ENCODE measurements at places on chromosomes 13 and 19.

- no peak for DNase-seq
These were observed 2625.6 kb upstream of the PCDH20 start for GRCh38 chr13:64041296-64041695.

- no peak for DNase-seq
These were observed 25.4 kb downstream of the PCDH9 start for GRCh38 chr13:67204764-67205163.

DNA sequence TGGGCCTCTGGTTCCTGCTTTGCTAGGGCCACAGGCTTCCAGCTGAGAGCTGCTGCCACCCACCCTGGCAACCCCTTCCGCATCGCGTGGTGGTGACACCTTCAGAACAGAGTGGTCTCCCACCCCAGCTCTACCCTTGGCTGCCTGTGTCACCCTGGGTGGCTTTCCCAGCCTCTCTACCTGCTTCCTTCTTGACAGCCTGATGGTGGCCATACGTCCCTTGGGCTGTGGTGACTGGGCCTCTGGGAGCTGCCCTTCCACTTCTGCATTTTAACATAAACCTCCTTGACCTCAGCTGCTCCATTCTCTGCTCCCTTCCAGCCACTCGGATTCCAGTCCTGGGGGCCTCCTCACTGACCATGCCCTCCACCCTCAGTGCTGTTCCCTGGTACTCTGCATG, 17.0 kb downstream of the PAK4 start:
- no peak for DNase-seq

GRCh38 chr19:9306443-9306842, 3.2 kb downstream of the ZNF699 start:
- DNase-seq, result no peak

DNA sequence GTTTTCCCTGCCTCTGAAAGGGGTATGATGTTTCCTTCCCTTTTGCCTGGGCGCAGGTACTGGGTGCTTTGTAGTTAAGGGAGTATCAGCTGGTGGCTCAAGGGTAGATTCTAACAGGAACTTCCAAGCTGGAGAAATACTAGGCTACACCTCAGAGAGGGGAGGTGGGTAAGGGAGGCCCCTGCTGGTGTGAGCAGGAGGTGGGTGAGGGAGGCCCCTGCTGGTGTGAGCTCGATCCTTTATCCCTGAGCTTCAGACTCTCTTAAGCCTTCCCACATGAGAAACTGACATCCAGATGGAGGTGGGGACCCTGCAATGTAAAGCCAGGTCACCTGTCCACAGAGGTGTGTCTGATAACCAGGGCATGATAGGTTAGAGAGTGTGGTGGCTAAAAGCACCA, 32.1 kb downstream of the CYP2B6 start:
- DNase-seq, result no peak

- no peak for DNase-seq
These were observed 113.9 kb downstream of the LRCH1 start for GRCh38 chr13:46666727-46667456.

GRCh38 chr13:36814465-36814864, 4.6 kb upstream of the RFXAP start:
- DNase-seq, result no peak

DNA sequence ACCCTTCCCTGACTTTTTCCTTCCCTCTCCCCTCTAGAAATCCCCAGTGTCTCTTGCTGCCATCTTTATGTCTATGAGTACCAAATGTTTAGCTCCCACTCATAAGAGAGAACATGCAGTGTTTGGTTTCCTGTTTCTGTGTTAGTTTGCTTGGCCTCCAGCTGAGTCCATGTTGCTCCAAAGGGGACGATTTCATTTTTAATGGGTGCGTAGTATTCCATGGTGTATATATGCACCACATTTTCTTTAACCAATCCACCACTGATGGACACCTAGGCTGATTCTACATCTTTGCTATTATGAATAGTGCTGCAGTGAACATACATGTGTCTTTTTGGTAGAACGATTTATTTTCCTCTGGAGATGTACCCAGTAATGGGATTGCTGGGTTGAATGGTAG, 123.8 kb downstream of the UGGT2 start:
- no peak for DNase-seq

DNA sequence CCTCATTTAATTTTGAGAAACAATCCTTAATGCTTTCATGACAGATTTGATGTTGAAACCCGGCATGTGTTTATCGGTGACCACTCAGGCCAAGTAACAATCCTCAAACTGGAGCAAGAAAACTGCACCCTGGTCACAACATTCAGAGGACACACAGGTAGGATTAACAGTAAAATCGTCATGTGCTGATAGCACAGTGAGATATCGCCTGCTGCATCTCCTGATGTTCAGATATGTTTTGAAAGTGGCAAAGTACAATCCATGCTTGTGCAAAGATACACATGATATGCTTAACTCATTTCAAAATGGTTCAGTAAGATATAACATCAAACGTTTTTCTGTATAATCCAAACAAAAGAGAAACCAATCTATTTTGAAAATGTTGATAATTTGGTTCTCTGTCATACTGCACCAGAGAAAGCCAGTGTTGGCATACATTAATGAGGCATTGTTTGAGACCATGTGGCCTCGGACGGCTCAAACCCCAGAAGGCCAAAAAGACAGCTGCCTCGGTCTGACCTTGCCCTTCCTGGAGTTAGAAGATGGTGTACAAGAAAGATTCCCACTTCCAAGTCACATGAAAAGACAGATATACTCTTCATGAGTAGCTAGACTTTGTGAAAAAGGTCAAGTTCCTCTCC, 76.2 kb downstream of the DHRS12 start:
- DNase-seq, result no peak

- no peak for DNase-seq
These were observed 5.8 kb downstream of the BCKDHA start for GRCh38 chr19:41403181-41403970.

GRCh38 chr19:53196777-53197396, 3.7 kb upstream of the ZNF665 start:
- DNase-seq, result peak; percentile 78

DNA sequence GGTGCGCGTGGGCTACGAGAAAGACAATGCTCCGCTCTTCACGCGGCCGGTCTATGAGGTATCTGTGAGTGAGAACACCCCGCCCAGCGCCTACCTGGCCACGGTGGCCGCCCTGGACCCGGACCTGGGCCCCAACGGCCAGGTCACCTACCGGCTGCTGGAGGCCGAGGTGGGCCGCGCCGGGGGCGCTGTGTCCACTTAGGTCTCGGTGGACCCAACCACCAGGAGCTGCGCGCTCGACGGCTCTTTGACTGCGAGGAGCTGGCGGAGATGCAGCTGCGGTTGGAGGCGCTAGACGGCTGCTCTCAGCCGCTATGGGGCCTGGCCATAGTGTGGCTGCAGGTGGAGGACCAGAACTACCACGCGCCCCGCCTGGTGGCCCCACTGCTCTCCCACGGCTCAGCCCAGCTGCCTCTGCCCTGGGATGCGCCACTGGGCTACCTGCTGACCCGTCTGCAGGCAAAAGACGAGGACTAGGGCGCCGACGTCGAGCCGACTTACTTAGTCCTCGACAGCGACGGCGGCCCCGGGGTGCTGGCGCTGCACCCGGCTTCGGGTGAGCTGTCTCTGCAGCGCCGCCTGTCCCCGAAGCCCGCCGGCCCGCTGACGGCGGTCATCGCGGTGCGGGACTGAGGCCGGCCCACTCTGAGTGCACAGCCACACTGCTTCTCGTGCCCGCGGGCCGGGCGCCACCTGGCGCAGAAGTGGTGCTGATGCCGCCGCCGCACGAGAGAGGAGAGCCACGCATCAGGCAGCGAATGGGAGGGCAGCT, 173.0 kb downstream of the OLFM4 start:
- DNase-seq, result no peak

DNA sequence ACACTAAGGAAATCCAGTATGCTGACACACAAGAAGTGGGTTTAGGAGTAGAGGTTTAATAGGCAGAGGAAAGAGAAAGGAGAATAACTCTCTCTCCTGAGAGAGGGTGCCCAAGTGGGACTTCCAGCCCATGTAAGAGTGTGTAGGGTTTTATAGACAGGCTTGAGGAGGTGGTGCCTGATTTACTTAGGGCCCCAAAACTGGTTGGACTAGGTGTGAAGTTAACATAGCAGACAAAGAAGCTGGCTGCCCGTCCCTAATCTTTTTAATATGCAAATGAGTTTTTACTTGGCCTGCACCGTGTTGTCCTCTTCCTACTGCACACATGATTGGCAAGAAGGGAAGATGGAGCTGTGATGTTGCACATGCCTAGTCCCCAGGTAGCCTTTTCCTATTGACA, 752.5 kb upstream of the SLITRK5 start:
- DNase-seq, result no peak

- DNase-seq, result no peak
These were observed at the start of gene KASH5 for GRCh38 chr19:49387936-49388372. TSS of gene KASH5 (plus strand) at chr19:49388249. CDS start at chr19:49390884, 2,635 bp downstream.

DNA sequence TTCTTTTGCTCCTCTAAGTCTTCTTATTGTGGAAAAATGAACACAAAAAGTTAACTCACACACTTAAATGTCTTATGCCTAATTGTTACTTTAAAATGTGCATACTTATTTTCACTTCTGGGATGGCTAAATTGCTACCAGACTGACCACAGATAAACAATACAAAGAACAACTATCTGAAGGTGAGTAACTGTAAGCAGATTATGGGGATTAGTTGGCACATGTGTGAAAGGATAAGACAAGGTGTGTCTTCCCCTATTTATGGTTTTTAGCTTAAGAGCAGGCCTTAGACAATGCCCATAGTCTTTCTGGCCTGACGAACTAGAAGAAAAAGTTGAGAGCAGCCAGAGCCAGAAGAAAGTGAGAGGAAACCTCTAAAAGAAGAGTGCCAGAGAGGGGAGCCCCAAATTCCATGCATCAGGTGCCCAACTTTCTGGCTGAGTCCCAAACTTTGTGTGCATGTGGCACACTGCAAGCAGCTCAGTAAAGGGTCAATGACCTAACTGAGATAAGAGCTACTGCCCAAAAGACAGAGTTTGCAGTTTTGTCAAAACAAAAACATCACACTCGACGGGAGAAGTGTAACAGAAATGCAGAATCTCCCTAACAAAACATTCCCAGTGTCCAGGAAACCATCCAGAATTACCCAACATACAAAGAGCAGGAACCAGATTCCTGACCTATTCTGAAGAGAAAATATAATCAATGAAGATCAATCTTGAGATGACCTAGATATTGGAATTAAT, 375.4 kb downstream of the KCNRG start:
- DNase-seq, result peak; percentile 50

GRCh38 chr13:32033744-32034143, 2.2 kb downstream of the FRY start:
- DNase-seq, result no peak

DNA sequence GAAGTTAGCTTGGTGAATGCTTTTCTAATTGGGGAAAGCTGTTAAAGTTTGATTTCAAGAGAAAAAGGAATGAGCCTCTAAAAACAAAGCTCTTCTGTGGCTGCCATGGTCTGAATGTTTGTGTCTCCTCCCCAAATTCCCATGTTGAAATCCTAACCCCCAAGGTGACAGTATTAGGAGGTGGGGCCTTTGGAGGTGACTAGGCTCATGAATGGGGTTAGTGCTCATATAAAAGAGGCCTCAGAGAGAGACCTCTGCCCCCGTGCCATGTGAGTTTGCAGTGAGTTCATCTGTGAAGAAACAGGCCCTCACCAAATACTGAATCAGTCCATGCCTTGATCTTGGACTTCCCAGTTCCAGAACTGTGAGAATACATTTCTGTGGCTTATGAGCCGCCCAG, 56.5 kb downstream of the ARHGEF7 start:
- no peak for DNase-seq

GRCh38 chr19:5537870-5538269, 29.9 kb downstream of the TINCR start:
- no peak for DNase-seq

DNA sequence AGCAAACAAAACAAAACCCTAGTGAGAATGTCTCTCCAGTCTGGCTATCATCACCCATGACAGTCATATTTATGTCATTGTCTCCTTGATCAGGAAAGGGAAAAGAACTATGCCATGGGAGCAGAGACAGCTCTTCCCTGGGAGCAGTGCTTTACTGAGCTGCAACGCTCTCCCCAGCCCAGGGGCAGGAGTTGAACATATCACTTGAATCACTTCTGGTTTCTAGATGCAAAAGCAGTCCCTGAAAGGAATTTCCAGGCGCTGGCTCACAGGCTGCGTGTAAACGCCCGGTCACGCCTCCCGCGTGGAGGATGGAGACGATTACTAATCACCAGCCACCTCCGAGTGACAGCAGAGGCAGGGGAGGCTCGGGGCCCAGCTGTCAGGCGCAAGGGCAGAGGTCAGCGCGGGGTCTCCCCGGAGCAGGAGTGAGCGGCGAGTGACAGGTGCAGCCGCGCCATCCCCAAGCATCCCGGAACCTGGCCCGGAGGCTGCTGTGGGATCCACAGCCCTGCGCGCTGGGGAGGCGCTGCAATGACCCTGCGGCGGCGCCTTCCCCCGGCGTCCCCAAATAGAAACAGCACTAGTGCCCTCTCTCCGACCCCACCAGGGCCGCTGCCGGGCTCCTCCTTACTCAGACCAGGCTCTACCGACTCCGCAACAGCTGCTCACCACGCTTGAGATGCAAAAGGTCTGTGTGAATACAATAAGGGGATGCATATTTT, 23.5 kb upstream of the DCLK1 start:
- no peak for DNase-seq

DNA sequence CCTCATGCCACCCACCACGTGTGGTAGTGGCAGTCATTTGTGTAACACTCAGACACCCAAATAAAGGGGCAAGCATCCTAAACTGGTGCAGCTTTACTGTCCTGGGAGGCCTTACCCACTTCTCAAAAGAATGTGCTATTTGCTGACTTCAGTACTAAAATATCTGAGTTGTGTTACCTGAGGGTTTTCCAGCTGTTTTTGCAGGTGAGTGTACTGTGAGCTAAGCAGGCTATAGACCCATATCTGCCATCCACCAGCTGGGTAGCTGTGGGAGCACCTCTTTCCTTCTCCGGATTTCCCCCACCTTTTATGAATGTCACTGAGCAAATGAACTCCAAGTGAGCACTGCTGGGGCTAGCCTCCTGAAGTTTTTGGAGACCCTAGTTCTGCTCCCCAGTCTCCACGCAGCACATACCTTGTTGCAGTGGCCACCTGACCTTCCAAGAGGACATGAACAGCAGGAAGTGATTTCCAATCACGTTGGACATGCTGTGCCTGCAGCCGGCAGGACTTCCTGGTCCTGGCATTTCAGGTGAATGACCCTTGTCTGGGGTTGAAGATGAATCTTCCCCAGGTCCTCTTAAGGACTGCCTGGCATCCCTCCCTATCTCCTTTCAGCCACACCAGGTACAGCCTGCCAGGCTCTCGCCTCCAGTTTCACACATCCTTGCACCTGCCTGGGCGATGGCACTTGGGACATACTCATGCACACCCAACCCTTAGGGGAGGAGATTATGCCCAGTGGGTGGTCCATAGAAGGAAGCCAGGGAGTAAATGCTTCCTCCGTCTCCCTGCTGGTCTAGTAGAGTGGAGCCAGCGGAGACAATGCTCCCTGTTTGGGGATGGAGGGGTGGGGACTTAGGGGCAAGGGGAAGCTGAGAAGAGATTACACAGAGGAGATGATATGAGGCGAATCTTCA, 109.5 kb upstream of the SPATA13 start:
- DNase-seq, result no peak

GRCh38 chr19:49954092-49954829, 6.7 kb downstream of the SIGLEC11 start:
- no peak for DNase-seq
